ENCODE measurements at places on chromosomes 7 and 10. TPM values are rescaled to one million over a fixed set of nuclear protein-coding genes. Genes with fewer than 3 reads are reported as not detected.

DNA sequence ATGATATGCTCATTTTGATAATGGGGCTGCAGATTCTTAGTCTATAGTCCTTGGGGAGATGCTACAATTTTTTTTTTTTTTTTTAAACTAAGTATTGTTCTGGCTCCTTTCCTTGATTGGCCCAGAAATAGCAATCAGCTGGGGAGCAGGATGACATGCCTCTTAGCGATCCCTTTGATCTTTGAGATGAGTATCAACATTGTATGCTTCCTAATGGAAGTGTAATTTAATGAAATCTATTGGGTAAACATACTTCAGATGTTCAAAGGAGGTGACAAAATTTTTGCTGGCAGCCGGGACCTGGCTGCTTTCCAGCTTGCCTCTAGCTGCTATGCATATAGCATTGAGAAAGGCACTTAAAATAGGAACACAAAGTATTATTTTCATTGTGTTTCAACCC is 43.5 kb downstream of the VTI1A start:
- no peak for DNase-seq

IRF5 gene
- 0.36 TPM for total RNA-seq

DNA sequence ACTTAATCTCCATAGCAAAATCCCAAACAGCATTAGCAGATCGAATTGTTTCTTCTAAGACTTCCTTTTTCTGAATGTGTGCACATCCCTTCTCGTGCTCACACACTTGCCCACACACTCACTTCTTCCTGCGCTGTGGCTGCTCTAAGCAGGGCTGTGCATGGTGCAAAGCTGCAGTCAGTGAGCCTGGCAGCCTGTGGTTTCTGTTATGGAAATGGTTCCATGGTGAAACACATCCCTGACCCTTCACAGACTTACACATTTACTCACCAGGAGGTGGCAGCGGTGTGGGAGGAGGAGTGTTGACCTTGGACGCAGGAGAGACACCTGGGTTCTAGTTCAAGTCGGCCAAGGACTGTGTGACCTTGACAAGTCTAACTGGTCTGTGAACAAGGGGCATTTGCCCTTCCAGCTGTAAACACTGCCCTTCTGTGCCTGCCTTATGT is 24.9 kb downstream of the MTURN start:
- peak; percentile 30 for DNase-seq

FAM237B gene
- total RNA-seq, result not detected

NOS3 gene
- 2.0 TPM for total RNA-seq

DNA sequence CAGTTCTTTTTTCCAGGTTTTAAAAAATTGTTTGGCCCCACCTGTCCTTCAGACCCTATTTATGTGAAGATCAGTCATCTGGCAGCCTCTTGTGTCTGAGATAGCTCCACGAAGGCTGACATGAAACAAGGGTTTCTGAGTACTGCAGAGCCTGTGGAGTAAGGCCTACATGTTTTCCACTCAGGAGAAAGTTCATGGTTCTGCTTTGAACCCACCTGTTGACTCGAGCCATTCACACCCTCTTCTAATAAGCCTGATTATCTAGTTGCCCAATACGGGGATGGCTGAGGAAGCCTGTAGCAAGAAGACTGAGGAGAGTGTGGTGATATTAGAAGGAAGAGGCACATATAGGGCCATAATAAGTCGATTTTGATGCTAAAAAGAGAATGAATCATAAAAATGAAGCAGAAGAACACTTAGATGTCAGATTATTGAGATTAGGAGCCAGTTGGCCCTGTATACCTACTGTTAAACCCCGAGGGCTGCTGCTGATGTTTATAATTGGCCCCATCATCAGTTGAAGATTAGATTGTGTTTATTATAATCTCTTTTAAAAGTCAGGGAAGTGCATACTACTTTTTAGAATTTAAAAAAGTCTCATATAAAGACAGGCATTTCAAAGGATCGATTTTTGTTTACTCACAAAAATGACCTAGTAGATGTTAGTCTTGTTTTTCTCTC is 109.4 kb downstream of the CDK14 start:
- DNase-seq, result no peak

GRCh38 chr10:19096501-19097073 is 48.0 kb downstream of the MALRD1 start:
- DNase-seq, result no peak

DNA sequence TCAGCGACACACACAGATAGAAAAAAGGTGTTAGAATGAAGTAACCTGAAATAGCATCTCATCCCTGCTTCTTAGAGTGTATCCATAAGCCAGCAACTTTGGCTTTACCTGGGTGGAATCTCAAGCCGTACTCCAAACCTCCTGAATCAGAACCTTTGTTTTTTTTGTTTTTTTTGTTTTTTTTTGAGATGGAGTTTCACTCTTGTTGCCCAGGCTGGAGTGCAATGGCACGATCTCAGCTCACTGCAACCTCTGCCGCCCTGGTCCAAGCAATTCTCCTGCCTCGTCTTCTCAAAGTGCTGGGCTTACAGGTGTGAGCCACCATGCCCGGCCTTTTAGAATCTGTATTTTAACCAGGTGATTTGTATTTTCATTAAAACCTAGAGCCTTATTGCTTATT is 9.0 kb downstream of the NRBF2 start:
- DNase-seq, result no peak

SNCG gene
- total RNA-seq, result 3.0 TPM

DNA sequence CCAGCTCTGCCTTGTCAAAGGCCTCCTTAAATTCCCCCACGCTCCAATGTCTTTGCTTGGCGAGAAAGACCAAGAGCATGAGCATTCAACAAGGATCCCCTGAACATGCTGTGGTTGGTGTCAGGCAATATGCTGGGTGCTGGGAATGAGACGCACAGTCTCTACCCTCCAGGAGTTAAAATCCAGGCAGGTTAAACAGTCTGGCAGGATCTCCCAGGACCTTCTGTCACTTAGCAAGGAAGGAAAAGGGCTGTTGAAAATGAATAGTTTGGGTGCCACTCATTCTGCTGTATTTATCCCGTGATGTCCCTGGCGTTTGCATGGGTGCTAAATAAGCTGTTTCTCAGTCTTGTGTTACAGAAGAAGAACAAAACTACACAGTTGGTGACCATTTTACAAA is 21.9 kb upstream of the ITGA8 start:
- DNase-seq, result no peak

DNA sequence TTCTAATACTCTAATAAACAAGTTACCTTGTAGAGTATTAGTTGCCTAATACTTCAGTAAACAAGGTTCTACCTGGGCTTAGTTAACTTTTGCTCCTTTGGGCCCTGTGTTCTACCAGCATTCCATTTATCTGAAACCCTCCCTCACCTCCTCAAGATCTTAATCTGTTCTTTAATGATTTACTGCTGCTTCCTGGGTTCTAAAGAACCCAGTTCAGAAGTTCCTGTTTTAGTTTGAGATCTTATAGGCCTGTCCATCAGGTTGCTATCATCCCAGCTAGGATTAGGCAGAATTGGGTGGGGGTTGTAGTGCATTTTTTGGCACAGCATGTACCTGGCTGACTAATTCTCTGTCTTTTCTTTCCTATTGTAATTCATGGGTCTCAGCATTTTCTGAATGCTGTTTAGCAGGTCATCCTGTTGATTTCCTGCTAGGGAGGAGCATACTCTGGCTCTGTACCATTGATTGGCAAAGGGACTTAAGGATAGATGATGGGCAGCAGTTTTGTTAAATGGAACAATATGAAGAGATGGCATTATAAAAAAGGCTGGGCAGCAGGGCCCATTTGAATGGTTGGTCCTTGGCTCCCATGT is 53.7 kb upstream of the TMEM248 start:
- DNase-seq, result no peak

GRCh38 chr7:55046582-55047342 is 27.9 kb downstream of the EGFR start:
- DNase-seq, result no peak

DNA sequence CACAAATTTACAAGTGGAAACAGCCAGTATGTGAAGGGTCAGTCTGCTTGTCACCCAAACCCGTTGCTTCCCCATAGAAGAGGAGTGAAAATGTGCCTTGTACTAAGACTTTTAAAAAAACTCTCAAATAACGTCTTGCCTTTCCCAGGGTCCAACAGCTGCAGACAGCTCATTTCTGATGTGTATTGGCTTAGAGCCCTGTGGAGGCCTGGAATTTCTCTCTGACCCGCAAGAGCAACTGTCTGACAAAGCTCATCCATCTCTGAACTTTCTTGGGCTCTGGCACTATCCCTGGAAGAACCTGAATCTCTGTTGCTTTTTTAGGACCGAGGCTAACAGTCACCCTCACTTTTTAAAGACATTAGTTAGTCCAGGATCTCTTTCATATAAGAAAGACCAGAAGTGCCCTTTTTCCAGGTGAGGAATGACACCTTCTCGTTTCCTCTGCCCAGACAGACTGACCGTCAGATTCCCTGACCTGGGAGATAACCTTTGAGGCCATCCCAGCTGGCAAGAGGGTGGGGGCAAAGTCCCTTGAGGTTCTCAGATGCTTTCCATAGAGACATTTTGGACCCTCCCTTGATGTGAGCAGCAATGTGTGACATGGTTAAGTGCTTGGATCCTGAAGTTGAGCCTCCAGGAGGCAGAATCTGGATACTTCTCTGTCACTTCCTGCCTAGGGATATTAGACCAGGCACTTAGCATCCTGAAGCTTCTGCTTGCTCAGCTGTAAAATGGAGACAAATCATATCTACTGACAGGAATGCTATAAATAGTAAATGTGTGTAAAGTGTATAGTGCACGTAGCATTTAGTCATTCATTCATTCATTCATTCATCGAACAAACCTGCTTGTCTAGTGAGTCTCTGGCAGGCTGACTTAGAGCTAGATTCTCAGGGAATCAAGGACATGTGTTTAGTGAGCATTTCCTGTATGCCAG is 4.5 kb upstream of the NODAL start:
- peak; percentile 82 for DNase-seq

GRCh38 chr7:29019387-29019786 is 61.3 kb upstream of the TRIL start:
- no peak for DNase-seq

DNA sequence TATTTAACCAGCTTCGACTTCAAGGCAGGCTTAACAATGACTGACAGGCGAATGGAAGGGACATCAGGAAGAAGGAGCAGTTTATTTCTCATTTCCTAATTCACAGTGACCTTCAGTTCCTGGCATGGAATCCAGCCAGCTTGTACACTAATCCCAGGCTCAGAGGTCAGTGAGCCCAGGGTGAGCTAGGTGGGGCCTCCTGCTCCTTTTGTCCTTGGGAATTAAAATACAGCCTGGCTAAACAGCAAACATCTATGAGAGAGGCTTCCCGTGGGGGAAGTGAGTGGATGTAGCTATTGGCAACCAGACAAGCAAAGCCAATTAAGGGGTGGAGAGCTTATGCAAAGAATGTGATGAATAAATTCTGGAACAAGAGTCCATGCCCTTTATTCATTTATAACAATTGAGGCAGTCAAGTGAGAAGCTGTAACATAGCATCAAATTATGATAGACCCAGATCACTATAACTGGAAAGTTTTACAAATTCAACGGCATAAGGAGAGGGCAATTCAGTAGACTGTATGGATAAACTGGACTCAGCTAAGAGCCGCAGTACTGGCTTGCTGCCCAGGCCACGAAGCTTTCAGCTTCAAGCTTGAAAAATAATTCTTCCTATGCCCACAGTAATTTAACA is 57.1 kb downstream of the STK17A start:
- peak; percentile 91 for DNase-seq

RELN gene
- 0.98 TPM for total RNA-seq

DNA sequence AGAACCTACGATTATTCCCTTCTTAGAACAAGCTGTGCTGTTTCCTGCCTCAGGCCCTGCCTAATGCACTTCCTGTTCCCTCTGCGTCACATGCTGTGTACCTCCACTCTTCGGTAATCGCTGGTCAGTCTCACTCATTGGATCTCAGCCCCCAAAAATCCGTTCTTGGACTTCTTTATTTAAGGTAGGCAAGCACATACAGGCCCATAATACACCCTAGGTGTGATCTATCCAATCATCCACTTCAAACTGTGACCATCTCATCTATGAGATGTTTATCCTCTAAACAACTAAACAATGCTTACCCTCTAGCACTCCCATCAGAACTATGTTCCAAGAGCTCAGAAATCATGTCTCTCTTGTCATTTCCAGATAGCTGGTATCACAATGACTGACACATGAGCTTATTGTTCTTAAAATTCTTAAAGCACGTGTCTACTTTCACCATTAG is 83.9 kb downstream of the CADPS2 start:
- no peak for DNase-seq

PCDH15 gene
- total RNA-seq, result not detected

DNA sequence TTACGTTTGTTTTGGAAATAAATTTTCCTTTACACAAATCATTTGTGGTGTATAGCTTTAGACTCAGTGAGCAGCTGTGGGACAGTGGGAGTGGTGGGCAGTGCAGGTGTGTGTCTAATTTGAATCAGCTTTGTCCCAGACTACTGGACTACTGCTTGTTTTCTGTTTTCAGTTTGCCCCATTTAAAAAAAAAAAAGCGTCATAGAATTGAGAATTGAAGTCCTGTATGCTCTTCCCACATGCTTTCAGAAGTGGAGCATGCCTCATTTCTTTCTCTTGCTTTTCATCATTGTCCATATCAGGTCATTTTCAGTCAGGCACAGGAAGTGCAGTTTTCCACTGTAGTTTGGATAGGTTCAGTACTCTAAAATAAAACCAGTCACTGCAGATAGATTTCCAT is 66.1 kb downstream of the SHH start:
- DNase-seq, result no peak

GRCh38 chr10:1532636-1533035 is 204.7 kb downstream of the ADARB2 start:
- DNase-seq, result no peak

DNA sequence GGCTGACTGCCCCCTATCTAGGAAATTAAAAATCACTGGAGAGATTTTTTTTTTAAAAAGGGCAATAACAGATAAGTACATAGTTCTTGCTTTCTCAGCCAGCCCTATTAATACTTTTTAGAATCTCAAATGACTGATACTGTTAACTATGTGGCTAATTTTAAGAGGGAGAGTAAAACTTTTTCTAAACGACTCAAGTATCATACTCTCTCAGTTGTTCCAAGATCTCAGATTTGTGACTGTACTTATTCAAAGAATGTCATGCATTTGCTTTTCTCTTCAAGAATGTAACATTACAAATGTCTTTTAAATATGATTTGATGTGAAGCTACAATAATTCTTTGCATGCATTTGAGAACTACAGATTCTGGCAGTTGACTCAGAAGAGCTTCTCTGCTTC is 55.4 kb upstream of the RAB11FIP2 start:
- DNase-seq, result peak; percentile 32
